AG08395 (cell line): ENCODE measurements at places on chromosomes 4 and X.

DNA sequence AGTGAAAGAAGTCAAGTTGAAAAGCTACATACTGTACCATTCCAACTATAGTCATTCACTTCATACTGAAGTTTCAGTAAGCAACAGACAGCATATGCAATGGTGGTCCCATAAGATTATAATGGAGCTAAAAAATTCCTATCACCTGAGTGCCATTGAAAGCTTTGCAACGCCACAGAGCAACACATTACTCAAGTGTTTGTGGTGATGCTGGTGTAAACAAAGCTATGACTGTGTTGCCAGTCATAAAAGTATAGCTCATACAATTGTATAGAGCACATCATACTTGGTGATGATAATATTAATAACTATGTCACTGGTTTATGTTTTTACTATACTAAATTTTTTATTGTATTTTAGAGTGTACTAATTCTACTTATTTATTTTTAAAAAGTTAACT is 78.9 kb downstream of the NAF1 start:
- DNase-seq, result no peak

DNA sequence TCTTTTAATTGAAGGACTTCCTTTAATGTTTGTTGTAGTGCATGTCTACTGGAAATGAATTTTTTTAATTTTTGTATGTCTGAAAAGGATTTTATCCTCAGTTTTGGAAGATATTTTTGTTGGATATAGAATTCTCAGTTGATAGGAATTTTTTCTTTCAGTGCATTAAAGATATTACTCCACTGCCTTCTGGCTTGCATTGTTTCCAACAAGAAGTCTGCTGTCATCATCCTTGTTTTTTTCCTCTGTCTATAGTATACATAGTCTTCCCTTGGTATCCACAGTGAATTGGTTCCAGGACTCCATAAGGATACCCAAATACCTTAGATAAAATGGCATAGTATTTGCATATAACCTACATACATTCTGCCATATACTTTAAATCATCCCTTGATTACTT is 33.5 kb downstream of the SCD5 start:
- DNase-seq, result no peak

GRCh38 chr4:116665716-116666115 is 419.7 kb downstream of the TRAM1L1 start:
- no peak for DNase-seq

DNA sequence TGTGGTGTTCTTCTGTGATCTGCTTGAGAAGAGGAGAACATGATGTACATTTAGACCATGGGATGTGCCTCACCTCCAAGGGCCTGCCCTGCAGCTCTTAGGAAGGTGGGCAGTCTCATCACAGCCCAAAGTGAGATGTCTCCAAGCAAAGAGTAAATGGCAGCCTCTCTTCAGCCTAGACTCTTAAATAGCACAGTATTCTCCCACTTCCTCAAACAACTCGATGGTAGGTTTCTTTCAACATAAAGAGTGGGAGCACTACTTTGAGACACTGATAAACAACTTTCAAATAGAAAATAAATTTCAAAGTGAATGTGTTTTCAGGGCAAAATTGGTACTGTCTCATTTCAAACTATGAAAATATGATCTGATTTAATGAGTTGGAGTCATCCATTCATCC is 35.2 kb downstream of the EDNRA start:
- no peak for DNase-seq

GRCh38 chrX:70022616-70023015 is 27.1 kb downstream of the AWAT2 start:
- no peak for DNase-seq

GRCh38 chr4:144174401-144175067 is 34.0 kb upstream of the GYPA start:
- DNase-seq, result peak; percentile 65

- no peak for DNase-seq
Measured at GRCh38 chrX:137566746-137567679, 1.1 kb downstream of the ZIC3 start.

DNA sequence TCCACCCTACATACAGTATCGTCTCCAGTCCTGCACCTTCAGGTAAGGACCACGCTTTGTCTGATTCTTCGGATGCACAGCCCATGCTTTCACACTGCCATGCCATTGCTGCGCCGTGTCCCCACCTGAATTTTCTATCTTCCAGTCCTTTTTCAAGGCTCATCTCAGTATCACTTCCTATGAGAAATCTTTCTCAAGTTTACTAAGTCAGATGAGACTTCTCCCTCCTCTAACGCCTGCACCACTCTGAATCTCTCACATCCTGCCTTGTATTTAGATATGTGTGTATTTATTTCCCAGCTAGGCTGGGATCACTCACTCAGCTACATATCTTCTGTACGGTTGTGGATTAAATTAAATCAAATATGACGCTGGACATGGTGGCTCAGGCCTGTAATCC is 116.8 kb downstream of the SMIM20 start:
- no peak for DNase-seq

GRCh38 chr4:41322617-41323016 is 65.9 kb downstream of the UCHL1 start:
- no peak for DNase-seq

DNA sequence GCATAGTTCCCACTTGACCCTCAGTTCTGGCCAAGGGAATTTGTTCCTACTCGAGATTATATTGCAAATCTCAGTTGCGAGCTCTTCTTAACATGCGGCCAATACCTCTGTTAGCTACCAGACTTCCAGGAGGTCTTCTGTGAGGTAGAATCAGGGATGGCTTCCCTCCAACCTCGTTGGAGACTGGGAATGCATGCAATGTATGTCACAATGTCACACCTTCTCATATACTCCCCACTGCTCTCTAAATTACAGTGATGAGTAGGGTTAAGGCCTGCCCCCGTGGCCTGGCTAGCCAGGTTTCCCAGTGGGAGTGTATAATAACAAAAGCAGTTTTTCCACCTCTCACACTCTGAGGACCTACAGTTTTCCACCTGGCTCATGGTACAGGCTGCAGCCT is 1962.5 kb downstream of the ARAP2 start:
- DNase-seq, result no peak

DNA sequence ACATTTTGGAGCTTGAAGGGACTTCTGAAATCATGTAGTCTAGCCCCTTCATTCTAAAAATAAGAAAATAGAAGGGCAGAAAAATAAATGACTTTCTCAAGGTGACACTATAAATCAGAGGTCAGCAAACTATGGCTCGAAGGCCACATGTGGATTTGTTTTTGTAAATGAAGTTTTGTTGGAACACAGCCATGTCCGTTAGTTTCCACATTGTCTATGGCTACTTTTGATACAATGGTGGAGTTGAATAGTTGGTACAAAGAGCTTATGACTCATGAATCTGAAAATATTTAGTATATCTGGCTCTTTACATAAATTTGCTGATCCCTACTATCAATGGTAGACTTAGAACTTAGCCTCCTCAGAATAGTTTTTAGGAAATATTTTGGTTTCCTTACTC is 302.4 kb upstream of the PRPS2 start:
- no peak for DNase-seq

- DNase-seq, result no peak
Measured at GRCh38 chr4:184860018-184860779, 34.4 kb upstream of the ACSL1 start.

DNA sequence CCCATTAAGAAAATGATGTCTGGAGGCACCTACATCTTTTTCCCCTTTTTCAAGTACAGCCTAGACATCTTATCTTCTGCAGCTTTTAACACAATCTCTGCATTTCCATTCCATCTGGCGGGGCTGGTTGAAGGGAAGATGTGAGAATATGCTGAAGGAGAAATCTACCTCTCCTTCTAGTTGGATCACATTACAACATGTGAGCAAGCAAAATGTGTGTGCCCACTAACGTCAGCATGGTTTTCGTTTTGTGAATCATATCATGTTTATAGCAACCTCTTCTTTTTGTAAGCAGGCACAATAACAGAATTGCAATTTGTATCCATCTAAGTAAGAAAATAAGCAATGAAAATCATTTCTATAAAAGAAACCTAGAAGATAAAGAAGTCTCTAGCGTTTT is 28.9 kb upstream of the MID1 start:
- no peak for DNase-seq

DNA sequence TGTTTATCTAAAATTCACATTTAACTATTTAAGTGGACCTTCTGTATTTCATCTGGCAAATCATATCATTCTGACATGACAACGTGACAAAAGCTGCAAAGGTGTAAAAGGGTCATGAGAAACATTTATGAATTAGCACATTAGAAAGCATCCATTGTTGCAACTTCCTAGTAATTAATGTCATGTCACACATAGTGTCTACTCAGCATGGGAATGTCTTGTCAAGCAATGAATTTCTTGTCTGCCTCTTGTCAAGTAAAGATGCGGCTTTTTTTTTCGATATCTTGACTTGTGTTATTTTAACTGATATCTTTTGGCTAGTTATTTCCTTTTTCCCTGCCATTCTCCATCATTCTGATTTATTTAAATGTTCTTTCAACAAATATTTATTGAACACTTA is 463.5 kb upstream of the CXorf51B start:
- DNase-seq, result no peak

- no peak for DNase-seq
Measured at GRCh38 chr4:138741766-138742377, 273.7 kb upstream of the NOCT start.

DNA sequence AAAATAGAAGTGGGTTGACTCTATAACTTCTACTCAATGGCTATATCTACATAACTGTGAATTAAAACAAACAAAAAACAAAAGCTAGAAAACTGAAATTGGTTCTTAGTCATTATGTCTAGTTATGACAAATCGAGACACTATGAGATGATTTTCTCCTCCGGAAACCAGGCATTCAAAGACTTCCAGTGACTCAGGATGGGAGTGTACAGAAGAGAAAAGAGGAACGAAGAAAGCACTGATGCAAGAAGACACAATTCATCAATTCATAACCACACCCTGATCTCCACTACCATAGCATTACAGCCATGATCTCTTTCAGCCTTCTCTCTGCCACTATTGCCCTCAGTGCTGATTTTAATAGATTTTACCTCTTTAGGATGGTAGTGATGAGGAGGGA is 253.6 kb downstream of the CBLL2 start:
- DNase-seq, result peak; percentile 2

DNA sequence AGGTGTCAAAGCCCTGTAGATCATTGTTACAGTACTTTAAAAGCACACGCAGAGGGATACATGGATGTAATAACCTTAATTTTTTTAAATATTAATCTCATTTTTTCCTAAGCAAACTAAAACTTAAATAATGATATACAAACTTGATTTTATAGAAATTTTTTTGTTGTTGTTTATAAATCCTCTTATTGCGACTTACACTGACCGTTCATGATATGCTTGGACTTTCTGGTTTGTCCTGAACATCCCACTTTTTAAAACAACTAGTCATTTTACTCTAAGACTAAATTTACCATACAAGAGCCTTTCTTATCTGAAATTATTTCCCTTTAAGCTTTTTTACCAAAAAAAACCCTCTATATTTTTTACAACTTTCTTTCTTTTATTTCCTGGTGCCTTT is 2106.0 kb downstream of the PCDH7 start:
- DNase-seq, result no peak

DNA sequence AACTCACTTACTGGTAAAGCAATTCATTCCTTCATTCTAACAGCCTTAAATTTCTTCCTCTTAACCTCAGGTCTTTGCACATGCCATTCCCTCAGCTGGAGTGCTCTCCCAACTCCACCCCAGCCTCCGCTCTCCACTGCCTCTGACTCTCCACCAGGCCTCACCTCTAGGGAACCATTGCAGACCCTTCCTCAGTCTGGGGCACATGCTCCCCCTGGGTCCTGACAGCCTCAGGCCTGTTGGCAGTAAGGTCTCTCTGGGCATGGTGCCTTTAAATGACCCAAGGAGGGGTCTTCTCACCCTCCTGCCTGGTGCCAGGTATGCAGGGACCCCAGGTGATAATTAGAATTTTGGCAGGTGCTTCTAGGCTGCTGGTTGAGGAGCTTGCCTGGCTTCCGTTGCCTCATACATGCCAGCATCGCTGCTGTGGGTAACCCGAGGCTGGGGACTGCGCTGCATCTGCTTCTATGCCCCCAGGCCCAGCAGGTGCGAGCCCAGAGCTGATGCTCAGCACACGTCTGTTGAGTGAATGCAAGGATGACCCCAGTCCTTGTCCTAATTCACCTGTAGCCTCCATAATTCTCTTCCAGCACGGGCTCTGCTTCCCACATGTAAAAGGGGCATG is 27.5 kb upstream of the GPR78 start:
- no peak for DNase-seq

DNA sequence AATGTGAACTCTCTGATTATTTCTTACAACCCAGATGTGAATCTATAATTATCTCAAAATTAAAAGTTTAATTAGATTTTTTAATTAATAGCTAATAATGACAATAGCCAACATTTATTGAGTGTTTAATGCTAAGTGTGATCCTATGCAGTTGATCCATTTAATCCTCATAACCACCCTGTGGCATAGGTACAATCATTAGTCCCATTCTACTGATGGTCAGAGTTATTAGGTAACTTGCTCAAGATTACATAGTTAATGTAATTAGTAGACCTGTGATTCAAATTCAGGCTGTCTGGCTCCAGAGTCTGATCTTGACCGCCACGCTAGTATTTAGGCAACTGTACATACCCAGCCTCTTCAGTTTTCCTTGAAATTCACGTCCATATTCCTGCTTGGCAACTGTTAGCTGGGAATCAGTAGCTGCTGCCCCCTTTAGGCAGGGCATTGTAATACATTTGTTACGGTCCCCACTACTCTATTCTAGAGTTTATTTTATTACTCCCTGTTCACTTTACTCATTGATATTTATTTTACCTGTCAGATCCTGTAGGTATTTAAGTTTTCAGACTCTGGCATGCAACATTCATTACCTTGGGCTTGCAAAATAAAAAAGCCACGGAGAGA is 20.6 kb upstream of the TEC start:
- DNase-seq, result peak; percentile 33

- DNase-seq, result no peak
Measured at GRCh38 chr4:189002475-189002874, 863.2 kb downstream of the TRIML1 start.

GRCh38 chr4:81429031-81429430 is 42.7 kb downstream of the RASGEF1B start:
- no peak for DNase-seq

- DNase-seq, result no peak
Measured at GRCh38 chr4:81564025-81564424, 92.3 kb upstream of the RASGEF1B start.

GRCh38 chr4:71026086-71026485 is 32.6 kb downstream of the DCK start:
- DNase-seq, result peak; percentile 62

GRCh38 chrX:37455381-37455780 is 106.2 kb downstream of the PRRG1 start:
- DNase-seq, result no peak

DNA sequence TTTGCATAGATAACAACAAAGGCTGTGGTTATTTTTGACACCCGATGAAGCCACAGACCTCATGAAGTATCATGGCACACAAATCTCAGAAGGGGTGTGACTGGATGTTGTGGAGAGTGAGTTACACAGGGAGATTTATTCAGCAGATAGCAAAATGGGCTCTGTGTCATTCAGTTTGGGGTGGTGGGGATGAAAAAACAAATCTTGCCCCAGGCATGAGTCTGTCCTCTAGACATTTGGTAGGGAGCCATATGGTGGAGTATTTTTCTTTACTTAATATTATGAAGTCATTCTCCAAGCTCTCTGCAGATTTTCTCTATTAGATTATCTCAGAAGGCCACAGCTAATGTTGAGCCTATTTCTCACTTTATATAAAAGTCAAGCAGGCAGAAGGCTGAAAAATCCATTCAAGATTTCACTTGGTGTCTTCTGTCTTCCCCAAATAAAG is 277.1 kb upstream of the TENM3 start:
- DNase-seq, result peak; percentile 50

- DNase-seq, result peak; percentile 24
Measured at GRCh38 chr4:137685357-137685756, 153.1 kb upstream of the PCDH18 start.
